Bone marrow (tissue), 2 donors: ENCODE measurements at places on chromosomes 16 and 17.

- no peak for DNase-seq
These were observed 21.4 kb downstream of the UNC13D start for GRCh38 chr17:75822800-75823166.

GRCh38 chr17:4310354-4311060 lies 46.7 kb upstream of the ANKFY1 start:
- DNase-seq, result no peak

DNA sequence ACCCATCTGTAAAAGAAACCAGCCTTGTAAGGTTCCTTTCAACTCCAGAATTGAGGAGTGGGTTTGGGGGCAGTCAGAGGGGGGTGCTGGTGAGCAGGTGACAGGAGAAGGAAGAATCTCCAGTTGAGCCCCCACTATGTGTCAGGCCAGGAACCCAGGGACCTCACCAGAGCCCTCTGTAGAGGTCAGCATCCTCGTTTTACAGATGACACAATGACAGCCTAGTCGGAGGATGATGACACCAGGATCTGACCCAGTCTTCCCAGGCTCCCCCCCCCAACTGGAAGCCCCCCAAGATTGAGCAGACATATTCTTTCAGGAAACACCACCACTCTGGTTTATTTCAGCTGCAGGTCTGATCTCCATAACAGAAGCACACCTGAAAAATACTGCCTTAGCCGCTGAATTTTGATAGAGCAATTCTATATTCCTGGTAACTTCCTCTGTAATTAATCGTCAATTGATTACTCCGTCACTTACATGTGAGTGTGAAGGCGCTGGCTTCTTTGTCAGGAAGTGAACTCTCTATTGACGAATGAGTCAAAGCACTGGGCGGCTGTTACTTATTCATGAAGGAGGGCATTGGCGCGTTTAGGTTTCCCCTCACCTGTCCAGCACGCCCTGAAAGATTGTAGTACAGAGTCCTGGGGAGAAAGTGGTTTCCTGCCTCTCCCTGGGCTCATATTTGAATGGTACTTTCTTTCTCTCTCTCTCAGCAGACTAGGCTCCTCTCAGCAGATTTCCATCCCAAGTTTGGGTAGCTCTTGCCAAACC lies 21.2 kb downstream of the SOCS3 start:
- no peak for DNase-seq

DNA sequence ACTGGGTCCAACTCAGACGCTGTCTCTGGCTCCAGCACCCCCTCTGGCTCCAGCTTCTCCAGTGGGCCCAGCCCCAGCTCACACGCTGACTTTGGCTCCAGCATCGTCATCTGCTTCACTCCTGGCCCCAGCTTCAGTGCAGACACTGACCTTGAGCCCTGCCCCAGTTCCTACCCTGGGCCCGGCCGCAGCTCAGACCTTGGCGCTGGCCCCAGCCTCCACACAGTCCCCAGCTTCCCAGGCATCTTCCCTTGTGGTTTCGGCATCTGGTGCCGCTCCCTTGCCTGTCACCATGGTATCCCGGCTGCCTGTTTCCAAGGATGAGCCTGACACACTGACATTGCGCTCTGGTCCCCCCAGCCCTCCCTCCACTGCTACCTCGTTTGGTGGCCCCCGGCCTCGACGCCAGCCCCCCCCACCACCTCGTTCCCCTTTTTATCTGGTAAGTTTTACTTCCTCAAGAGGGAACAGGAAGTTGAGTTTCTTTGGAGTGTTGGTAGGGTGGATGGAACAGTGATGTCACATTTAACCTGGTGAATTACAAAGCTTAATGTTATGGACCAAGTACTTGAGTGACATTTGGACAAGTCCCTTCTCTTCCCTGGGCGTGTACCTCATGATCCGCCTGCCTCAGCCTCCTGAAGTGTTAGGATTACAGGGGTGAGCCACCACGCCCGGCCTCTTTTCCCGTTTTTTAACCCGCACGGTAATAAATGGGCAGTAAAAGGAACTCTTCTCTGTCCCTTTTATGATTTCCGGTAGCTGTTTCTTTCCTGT lies 23.4 kb upstream of the PHKG2 start:
- DNase-seq, result peak; percentile 5

GRCh38 chr16:85998171-85998867 lies 99.4 kb downstream of the IRF8 start:
- no peak for DNase-seq

DNA sequence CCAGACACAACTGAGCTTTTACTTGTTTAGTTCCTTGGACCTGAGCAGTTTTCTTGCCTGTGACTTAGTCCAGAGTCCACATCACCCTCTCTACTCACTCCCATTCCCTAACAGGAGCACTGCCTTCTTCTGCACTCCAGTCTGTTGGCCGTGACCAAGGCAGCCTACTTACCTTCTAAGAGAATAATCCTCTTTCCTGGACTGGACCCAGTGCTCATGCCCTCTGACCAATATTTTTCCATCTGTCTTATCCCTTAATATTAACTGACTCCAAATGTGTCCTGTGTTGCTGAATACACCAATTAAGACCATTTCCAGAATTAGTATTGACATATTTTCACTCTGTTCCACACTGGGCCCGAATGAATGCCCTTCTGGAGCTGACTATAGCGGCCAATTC lies 681.0 kb upstream of the KIF2B start:
- DNase-seq, result no peak

DNA sequence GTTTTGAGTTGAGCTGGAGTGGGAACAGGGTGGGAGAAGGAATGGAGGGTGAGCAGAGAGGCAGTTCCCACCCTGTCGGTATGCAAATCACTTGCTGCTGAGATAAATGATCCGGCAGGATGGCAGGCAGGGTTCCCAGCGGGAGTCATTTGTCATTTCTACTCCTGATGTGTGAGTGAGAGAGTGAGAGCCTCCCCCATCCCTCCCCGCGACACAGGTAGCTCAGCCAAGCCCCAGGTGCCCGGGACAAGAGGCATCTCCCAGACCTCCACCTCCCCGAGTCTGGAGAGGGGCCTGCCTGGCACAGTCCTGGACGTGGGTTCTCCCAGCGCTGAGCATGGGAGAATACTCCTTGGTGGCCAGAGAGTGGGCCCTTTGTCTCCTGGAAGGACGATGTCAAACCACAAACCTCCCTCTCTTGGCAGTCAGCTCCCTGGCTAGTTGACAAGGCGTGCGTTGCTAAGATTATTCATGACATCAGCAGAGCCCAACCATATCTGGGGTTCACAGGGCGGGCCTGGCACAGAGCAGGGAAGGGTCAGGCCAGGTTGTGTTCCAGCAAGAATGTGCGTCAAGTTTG lies 33.7 kb upstream of the TNRC6C start:
- DNase-seq, result no peak

- DNase-seq, result no peak
These were observed 888 bp downstream of the ACSM5 start for GRCh38 chr16:20410121-20410723.

DNA sequence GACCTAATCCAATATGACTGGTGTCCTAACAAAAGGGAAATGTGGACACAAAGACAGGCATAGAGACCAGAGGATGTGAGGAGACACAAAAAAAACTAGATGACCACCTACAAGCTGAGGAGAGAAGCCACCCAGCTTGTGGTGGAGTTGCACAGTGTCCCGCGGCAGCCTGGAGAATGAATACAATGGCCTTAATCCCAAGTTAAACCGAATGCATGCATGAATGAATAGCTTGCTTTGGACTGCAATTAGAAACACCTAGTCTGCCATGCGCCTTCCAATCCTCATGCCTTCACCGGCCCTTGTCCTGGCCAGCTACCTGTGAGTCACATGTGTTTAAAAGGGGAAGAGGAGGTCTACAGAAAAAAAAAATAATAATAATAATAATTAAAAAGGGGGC lies 72.0 kb downstream of the CNGB1 start:
- DNase-seq, result no peak

DNA sequence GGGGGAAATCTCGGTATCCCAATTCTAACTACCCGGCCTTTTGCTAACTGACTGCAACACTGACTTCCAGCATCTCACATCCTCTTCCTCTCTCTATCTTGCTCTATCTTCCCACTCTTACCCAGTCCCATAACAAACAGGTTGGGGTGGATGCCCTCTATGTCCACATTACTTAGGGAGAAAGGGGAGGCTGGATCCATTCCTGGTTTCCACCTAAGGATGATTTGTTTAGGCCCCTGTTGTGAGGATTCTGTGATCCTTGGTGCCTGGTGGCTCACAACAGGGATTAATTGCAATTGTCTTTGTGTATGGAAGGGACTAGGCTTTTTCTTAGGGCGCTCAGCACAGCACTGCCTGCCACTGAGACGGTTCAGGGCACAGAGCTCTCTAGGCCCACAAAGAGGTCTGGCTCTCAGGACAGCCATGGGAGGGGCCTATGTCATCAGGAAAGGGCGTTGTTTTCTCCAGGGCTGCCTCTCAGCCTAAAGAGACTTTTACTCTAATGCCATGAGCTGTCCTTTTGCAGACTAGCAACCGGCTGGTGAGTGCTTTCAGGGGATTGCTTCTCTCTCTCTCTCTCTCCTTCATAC lies 612.1 kb upstream of the SALL1 start:
- no peak for DNase-seq
